ENCODE measurements at places on chromosomes 16 and 17. TPM values are rescaled to one million over a fixed set of nuclear protein-coding genes. Genes with fewer than 3 reads are reported as not detected.

CPNE7 gene
- 0.43 TPM for polyA plus RNA-seq

ZPBP2 gene
- polyA plus RNA-seq: not detected

PRAC2 gene
- not detected for polyA plus RNA-seq

GPRC5B gene
- 88.7 TPM for polyA plus RNA-seq

KRTAP4-9 gene
- not detected for polyA plus RNA-seq

TMEM235 gene
- not detected for polyA plus RNA-seq

AANAT gene
- polyA plus RNA-seq: 0.37 TPM

CASKIN1 gene
- polyA plus RNA-seq: 2.3 TPM

B4GALNT2 gene
- polyA plus RNA-seq: 0.16 TPM

DNA sequence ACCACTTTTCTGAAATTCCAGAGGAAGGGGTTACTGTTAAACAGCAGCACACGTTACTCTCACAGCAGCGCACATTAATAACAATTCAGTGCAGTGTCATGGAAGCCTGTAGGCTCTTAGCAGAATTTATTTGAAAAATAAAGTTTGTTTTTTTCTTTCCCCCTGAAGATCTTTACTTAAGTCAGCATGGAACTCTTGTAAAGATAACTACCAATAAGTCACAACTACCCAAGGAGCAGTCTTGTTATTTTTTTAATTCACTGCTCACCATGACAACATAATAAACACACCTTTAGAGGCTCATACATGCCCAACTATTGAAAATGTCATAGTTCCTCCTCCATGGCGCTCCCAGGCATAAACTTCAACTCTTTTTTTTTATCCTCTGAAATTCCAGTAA is 31.8 kb upstream of the PSMD7 start:
- DNase-seq: no peak

- DNase-seq: no peak
Measured at GRCh38 chr17:11105141-11105540, 135.9 kb upstream of the SHISA6 start.

DNA sequence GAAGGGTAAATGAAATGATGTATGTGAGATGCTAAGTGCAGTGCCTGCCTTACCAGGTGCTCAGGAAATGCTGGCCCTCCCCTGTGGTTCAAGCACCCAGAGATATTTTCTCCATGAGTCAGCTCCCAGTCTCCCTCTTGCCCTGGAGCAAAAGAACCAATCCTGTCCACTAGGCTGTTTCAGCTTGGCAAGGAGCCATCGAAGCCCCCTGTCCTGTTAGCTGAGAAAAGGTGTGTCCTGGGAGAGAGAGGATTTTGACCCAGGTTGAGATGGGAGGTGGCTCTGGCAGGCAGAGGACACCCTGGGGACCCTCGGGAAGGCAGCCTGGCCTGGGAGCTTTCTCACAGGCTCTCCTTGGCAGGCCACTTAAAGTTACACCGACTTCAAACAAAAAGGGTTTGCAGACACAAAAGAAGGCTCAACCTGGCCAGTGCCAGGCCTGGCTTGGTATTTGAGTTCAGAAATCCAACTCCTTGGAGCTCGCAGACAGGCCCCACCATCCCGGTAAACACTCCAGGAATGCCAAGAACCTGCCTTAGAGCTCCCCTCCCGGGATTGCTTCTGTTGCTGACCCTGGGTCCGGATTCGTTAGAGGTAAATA is 29.6 kb downstream of the NTN1 start:
- DNase-seq: no peak

- no peak for DNase-seq
Measured at GRCh38 chr17:12549499-12550041, 116.1 kb upstream of the MYOCD start.

- no peak for DNase-seq
Measured at GRCh38 chr16:85057212-85057889, 29.8 kb downstream of the KIAA0513 start.

- DNase-seq: no peak
Measured at GRCh38 chr17:51189628-51190027, 23.4 kb downstream of the NME2 start.

DNA sequence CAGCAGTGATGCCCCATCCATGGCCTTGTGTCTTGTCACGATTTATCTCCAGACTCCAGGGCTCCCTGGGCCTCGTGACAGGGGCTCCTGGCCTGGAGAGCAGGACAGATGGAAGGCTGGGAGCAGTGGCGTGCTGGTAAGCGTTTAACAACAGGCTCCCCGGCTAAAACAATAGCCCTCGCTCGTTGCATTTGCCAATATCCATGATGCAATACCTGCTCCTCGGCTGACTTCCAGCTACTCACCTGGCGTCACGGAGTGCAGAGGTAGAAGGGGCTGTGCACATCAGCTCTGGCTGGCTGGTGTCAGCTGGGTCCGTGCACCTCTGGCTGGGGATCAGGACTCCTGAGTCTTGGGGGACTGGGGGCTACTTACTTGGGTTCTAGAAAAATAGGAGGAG is 1.5 kb upstream of the BICDL2 start:
- no peak for DNase-seq

DNA sequence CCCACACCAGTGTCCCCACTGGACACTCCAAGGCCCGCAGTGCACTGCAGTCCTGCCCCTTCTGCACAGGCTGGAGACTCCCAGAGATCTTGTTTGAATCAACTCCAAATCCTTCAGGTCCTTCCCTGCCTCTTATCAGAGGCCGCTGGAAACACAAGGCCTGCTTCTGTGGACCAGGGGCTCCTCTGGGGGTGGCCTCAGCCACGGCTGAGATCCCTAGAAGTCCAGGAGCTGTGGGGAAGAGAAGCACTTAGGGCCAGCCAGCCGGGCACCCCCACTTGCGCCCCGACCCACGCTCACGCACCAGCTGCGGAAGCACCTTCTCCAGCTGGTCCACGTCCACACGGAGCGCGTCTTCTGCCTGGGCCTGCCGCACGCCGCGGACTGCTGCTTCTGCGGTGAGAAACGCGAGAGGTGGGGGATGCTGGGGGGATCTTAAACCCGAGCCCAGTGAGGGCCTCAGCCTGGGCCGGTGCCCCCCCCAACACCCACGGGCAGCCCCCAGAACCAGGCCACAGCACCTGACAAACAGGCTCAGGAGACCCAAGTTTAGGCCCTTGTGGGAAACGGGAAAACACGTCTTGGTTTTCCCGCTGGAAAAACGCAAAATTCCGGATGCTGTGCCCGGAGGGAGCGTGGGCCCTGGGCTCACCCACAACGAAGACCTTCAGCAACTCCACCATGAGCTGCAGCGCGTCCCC is 3.5 kb downstream of the CENPX start:
- no peak for DNase-seq

DNA sequence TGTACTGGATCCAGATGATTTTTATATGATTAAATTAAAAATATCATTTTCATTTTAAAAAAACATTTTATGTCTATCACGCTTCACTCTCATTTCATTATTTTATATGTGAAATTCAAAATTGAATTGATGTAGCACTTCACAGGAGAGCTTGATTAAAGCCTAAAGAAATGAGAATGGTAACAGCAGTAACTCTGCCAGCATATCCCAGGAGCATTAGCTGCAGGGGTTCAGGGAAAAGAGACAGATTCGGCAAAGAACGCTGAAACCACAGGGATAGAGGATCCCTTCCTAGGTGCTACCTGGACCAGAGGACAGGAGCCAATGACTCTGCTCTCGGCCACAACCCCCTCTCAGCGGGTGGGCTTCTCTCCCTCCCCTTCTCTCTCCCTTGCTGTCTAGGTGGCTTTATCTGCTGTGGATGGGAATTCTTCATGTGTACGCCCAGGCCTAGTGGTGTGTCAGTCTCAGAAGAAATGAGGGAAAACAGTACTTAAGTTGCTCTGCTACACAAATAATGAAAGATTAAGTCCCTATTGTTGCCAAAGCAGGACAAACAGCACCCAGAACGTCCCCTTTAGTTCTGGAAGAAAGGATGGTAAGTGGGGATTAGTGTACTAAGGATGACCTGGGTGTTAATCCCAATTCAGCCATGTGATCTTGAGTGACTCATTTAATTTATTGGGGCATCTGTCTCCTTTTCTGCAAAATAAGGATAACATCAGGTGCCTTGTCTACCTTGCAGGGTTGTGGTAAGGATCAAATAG is 123.3 kb downstream of the CDK5R1 start:
- DNase-seq: no peak

DNA sequence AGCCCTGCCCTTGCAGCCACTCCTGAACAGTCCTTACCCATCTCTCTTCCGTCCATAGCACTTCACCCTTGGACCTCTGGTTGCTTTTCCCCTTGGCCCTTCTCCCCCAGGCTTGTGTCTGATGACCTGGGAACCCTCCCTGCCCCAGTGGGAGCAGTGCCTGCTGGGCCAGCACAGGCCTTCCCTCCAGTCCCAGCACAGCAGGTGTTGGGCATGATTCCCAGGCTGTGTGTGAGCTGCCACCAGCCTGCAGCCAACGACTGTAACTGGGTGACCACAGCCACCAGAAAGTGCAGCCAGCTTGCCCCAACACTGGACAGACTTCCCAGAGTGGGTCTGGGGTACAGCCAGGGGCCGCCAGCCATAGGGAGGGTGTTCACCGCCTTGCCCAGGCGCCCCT is 30.0 kb downstream of the CRAMP1 start:
- no peak for DNase-seq

DNA sequence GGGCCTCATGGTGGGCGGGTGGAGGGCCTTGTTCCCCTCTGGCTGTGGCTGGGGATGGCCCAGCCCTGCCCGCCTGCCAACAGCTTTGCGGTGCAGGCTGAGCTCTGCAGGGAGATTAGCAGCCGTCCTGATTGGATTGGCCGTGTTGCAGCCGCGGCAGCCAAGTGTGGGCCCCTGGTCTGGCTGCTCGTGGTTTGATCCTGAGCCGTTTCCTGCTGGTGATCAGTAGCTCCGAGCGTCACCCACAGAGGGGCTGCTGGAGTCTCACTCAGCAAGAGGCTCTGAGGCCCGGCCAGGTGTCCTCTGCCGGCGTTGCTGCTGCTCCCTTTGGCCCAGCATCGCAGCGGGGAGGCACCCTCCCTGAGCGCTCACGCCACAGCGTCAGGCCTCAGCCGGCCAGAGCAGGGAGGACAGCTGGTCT is 32.5 kb downstream of the BAIAP2 start:
- no peak for DNase-seq

GRCh38 chr17:20223808-20224328 is 214.7 kb downstream of the SPECC1 start:
- no peak for DNase-seq

DNA sequence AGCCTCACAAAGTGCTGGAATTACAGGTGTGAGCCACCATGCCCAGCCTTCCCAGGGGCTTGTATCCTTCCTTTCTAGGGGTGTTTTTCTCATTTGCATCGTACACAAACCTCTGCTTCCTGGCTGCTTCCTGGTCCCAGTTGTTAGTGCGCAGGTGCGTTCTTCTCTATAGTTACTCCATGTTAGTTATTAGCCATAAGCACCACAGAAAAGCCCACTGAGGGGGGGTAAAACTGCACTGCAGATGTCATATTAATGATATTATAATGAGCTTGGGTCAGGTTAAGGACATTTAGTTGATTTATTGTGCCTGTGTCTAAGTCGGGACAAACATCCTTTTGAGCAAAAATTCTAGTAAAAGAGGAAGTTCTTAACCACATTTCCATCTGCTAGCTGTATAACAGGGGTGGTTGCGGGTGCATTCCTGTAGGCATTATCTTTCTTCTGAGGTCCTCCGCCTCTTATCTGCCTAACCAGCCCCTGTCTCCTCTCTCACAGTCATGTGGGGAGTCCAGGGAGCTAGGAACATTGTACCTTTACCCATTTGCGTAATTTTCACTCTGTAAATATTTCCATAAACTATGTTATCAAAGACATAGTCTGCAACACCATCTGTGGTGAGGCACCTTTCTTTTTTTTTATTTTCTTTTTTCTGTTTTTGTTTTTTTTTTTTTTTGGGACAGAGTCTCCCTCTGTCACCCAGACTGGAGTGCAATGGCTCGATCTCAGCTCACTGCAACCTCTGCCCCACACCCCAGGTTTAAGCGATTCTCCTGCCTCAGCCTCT is 23.6 kb upstream of the ATF7IP2 start:
- DNase-seq: no peak

- DNase-seq: no peak
Measured at GRCh38 chr16:89720551-89720812, 216 bp downstream of the VPS9D1 start.

DNA sequence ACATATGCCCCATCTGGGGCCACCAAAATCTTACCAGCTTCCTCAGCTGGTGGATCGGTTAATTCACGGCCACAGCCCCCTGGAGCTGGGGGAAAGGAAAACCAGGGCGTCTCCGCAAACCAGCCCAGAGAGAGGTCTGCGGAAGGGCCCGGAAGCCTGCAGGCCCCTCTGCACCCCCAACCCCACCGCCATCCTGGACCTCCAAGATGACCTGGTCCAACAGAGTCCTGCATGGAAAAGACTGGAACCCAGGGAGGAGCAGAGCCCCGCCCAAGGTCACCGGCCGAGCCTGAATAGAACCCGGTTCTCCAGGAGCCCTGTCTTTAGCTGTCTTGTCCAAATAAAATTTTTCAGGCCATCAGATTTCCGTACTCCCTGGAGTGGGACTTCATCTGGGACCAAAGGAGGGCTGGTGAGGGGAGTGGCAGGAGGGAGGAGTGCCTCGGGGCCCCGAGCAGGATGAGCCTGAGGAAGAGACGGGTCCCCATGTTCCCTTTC is 37.4 kb upstream of the NDRG4 start:
- no peak for DNase-seq

GRCh38 chr17:67441052-67441895 is 64.2 kb downstream of the PITPNC1 start:
- DNase-seq: no peak
